ENCODE measurements at places on chromosomes 3 and 15.

GRCh38 chr3:187237741-187238140, 40.5 kb downstream of the RTP1 start:
- no peak for DNase-seq

DNA sequence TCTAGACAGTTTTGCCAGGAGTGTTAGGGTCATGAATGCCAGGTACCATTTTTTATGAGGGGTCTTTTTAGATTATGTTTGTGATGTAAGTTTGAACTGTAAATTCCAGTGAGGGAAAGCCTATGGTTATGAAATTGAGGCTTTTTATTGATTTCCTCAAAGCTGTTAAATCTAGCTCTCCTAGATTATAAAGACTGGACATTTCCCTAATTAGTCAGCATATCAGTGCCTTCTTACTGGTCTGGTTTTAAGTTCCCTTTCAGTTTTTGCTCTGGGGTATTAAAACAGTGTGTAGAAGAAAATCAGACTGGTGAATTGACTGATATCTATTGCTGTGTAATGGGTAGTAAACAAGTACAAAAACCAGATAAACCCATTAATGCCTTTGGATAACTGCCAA, 39.2 kb downstream of the LRRC49 start:
- DNase-seq, result no peak

GRCh38 chr3:129992781-129993180, 18.3 kb downstream of the TRH start:
- no peak for DNase-seq

GRCh38 chr15:101128221-101129015, 123.4 kb downstream of the CHSY1 start:
- DNase-seq, result no peak

DNA sequence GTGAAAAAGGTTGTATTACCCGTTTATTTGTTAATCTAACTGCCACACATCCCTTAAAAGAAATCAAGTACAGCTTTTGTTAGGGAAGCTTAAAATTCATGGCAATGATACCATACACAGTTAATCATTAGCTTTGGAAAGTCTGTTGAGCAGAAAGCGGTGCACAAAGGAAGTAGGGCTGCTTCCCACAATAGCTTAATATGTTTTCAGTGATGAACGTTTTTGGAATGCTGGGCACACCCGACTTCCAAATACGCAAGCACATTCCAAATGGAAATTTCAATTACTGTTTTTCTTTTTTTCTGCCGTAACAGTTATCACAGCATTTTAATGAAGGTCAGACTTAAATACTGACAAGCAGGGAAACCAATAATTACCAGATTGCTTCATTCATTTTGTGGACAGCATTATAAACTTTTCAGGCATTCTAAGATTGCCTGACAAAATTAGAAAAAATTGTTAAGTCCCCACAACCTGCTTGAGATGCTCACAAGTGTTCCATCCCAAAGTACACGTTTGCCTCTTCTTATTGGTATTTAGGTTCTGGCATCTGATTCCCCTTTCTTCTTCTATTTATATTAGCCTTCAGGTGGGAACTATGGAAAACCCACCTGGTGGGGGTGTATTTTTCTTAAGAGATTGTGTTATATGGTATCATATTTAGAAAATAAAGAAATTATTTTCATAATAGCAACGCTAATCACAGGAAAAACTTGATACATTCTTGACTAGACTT, 1.1 kb upstream of the ECT2 start:
- no peak for DNase-seq

GRCh38 chr3:57968501-57968900, 39.7 kb upstream of the FLNB start:
- no peak for DNase-seq

- DNase-seq, result no peak
Observed at GRCh38 chr3:111473550-111473949, 68.4 kb upstream of the CD96 start.

GRCh38 chr3:164233951-164234350, 844.3 kb downstream of the SI start:
- no peak for DNase-seq

Measured in central memory CD4-positive, alpha-beta T cell (primary cell).